CD4-positive, alpha-beta memory T cell (primary cell): ENCODE measurements at places on chromosomes 4 and X. TPM values are rescaled to one million over a fixed set of nuclear protein-coding genes. Genes with fewer than 3 reads are reported as not detected.

Gene SPIN2A
- 2.2 TPM for total RNA-seq

Gene ZXDA
- 12.6 TPM for total RNA-seq

GRCh38 chr4:8387194-8387593 lies 53.3 kb downstream of the ACOX3 start:
- no peak for DNase-seq

Gene ZNF711
- total RNA-seq = 1.5 TPM

DNA sequence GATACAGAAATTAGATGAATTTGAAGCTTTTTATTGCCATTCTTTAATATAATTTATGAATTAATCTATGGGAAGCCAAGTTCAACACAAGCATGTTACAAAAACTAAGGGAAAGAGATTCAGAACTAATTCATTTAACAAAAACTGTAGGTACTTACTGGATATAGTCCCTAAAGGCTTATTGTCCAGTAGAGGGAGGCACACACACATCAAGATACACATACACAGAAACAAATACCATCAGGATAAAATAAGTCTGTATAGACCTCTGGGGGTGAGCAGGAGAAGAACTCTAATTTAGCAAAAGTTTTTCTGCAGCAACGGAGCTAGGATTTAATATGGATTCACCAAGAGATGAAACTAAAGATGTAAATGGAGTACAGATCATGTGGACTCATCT lies 83.0 kb upstream of the IL13RA1 start:
- no peak for DNase-seq

Gene CD99
- 283 TPM for total RNA-seq

DNA sequence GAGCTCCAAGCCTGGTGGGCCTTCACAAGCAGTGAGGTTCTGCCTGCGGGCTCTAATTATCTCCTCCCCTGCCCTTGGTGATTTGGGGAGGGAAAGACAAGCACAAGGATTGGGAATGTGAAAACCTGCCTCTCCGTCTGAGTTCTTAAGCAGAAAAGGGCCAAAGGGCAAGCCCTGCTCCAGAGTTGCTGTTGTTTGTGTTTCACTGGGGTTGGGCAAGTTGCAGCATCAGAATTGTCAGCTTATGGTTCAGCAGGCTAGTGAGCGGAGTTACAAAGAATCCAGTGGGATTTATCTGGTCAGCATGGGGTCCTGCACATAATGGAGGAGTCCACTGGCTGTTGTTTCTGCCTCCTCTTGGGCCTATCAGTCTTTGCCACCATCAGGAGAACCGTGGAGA lies 60.5 kb downstream of the NHS start:
- DNase-seq = no peak

DNA sequence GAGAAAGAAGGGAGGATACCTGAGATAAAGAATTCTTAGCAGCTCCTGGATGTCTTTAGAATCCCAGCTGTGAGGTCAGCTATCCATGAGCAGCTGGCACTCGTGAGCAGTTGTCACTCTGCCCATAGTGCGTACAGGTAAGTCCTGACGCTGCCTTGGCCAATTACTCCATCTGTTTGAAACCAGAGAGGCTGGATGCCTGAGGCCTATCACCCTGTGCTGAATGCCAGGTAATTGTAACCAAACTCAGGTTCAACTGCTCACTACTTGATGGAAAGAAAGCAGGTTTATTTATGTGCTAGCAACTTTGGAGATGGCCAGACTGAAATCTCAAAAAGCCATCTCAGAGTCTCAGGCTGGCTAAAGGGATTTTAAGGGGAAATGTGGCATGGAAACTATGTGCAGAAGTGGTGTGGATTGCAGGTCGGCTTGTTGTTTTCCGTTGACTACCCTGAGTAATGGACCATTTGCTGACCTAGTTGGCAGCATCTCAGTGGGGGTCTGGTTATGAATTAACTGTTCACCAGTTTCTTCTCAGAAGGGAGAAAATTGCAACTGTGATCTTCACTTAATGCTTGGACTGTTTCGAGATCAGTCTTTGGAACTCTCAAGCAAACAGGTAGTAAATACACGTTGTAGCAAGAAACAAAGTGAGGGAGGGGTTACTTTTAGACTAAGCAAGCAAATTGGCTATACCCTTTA lies 1614.0 kb upstream of the PCDH10 start:
- DNase-seq = no peak

Gene LGI2
- total RNA-seq = not detected

GRCh38 chrX:119682019-119682989 lies 10.7 kb downstream of the SEPTIN6 start:
- peak; percentile 67 for DNase-seq

Gene FAM149A
- total RNA-seq = 0.58 TPM

Gene NHS
- 0.09 TPM for total RNA-seq

DNA sequence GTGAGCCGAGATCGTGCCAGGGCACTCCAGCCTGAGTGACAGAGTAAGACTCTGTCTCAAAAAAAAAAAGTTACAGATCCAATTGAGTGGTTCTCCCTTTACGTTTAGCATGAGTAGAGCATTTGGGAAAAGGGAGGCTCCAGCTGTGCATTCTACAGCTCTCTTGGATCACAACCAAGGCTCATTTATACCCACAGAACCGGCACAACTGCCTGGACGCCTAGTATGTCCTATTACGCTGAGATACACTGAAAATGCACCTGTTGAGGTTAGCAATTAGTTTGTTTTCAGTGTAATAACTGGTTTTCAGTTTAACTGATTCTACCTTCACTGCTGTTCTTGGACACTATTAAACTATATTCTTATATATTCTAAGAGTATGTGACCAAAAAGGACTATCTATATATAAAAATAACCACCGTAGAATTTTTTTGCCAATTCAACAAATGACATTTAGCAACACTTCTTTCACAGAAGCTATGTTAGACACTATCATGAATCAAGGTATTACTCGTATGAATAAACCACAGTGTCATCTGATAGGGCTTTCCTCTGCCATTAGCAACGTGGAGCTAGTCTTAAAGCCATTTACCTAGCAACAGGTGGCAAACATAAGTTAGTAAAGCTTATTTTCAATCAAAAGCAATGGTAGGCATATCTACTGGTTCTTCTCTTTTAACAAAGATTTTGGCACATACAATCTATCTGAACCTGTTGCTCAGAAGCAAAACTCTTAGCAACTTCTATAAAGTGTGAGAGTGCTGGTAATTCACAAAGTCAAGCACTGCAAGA lies 3.6 kb downstream of the OTUD4 start:
- peak; percentile 50 for DNase-seq

DNA sequence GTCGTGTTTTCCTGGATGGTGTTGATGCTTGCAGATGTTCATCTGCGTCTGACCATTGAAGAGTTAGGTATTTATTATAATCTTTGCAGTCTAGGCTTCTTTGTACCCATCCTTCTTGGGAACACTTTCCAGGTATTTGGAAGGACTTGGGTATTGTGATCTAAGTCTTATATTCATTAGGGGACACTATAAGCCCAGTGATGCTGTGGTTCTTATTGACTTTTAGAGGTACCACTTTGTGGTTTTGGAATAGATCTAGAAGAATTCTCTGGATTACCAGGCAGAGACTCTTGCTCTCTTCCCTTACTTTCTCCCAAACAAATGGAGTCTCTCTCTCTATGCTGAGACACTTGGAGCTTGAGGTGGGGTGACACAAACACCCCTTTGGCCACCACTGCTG lies 41.6 kb downstream of the AFM start:
- no peak for DNase-seq

GRCh38 chrX:129540722-129541184 lies 694 bp downstream of the OCRL start:
- DNase-seq = no peak

Gene PCDH19
- not detected for total RNA-seq

Gene NXF2B
- not detected for total RNA-seq

GRCh38 chr4:101287324-101287723 lies 60.0 kb downstream of the PPP3CA start:
- no peak for DNase-seq

DNA sequence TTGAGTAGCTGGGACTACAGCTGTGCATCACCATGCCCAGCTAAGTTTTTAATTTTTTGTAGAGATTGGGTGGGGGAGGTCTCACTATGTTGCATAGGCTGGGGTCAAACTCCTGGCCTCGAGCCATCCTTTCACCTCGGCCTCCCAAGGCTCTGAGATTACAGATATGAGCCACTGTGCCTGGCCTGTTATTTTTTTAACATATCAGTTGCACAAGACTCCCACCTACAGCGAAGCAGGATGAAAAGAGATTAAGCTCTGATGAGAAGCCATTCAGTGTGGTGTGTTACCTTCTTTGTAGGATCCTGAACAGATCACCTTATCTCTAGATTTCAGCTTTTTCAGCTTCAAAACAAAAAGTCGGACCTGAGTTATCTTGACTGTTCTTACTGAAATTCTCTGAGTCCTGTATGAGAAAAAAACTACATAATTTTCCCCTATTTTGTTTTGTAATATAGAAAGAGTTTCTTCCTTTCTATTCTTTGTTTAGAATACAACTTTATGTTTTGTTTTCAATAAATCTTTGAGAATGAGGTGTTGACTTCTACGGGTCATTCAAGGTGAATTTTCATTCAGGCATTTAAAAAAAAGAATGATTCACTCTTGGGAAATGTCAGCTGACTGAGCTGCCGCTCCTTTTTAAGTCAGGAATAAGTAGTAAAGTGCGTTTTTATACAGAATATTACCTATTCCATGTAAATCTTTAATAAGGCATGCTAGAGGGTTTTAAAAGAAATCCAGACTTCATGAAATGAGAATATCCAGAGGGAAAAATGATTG lies 134.6 kb downstream of the ARSF start:
- DNase-seq = no peak

- DNase-seq = no peak
Observed at GRCh38 chr4:165208741-165209388, 1.5 kb downstream of the KLHL2 start.

GRCh38 chrX:11665168-11666111 lies at the start of gene ARHGAP6:
ARHGAP6 (minus strand) TSS chrX:11665920; CDS start chrX:11664828, 1,092 bp downstream.
- no peak for DNase-seq

DNA sequence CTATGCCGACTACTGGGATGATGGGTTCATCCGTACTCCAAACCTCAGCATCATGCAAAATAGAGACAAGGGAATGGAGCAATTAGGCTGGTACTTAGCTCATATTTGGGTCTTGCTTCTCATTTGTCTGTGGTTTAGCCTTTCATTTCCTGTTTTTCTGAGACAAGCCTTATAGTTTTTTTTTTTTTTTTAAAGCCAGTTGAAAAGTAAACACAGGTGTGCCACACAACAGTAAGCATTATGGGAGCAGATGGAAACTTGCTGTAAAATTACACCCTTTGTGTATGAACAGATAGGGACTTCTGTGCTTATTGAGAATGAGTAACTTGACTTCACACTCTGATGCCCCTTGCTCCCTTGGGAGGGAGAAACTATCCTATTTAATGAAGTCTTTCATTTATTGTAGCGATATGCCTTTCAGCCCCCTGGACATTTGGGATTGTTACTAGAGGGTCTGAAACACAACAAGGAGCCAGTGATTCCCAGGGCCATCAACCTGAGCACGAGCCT lies 13.7 kb downstream of the RASSF6 start:
- no peak for DNase-seq

GRCh38 chrX:40543661-40544328 lies 37.0 kb upstream of the ATP6AP2 start:
- DNase-seq = no peak

Gene ZAR1
- total RNA-seq = not detected

Gene RBMXL3
- total RNA-seq = not detected

- no peak for DNase-seq
Observed at GRCh38 chr4:58767598-58767997, 1657.4 kb upstream of the IGFBP7 start.

- DNase-seq = no peak
Observed at GRCh38 chr4:153763404-153763803, 3.6 kb upstream of the RNF175 start.

Gene OGT
- total RNA-seq = 515 TPM

GRCh38 chrX:13752141-13752540 lies 17.6 kb downstream of the OFD1 start:
- DNase-seq = no peak

Gene NLGN3
- total RNA-seq = 2.2 TPM

- DNase-seq = no peak
Observed at GRCh38 chrX:40143001-40143400, 45.2 kb upstream of the BCOR start.

GRCh38 chr4:95594013-95594412 lies 45.2 kb upstream of the UNC5C start:
- no peak for DNase-seq
